ENCODE measurements at places on chromosomes 4 and X. TPM values are rescaled to one million over a fixed set of nuclear protein-coding genes. Genes with fewer than 3 reads are reported as not detected.

Gene RS1
- total RNA-seq = not detected

Gene SLC39A8
- total RNA-seq = 9.8 TPM

Gene ZNF711
- 0.86 TPM for total RNA-seq

Gene TXK
- total RNA-seq = 0.54 TPM

Gene TMEM255A
- total RNA-seq = 0.54 TPM

Gene IL21
- not detected for total RNA-seq

Gene CWH43
- total RNA-seq = not detected

Data from articular chondrocyte of knee joint (primary cell).